Activated CD4-positive, alpha-beta T cell treated with anti-CD3 and anti-CD28 coated beads, Interleukin-2, amount 10 ng/mL, durations not matched to agents 24 days and 14 days (primary cell): ENCODE measurements at places on chromosomes 1 and 21. TPM values are rescaled to one million over a fixed set of nuclear protein-coding genes. Genes with fewer than 3 reads are reported as not detected.
A peak's percentile ranks its signal among the peaks of the same experiment; 100 is the strongest.

DNA sequence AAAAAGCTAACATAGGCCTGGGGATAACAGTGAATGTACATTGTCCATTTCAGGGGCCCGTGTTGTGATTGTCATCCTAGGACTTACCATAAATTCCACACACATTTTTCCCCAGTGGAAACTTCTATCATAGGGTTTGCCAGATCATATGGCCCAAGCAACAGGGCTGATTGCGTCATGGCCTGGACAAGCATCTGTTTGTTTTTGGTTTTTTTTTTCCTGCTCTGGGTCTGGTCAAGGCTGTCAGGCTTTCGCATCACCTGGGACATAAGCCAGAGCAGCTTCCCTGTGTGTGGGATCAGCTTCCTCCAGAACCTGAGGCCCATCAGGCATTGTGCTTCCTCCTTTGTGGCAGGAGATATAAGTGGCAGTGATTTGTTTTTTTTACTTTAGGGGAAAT is 598.5 kb upstream of the USP24 start:
- no peaks in the 10 kb centered on the region for H3K4me1 ChIP-seq
- DNase-seq = no peak
- no peak overlapping the region for H3K4me3 ChIP-seq

DNA sequence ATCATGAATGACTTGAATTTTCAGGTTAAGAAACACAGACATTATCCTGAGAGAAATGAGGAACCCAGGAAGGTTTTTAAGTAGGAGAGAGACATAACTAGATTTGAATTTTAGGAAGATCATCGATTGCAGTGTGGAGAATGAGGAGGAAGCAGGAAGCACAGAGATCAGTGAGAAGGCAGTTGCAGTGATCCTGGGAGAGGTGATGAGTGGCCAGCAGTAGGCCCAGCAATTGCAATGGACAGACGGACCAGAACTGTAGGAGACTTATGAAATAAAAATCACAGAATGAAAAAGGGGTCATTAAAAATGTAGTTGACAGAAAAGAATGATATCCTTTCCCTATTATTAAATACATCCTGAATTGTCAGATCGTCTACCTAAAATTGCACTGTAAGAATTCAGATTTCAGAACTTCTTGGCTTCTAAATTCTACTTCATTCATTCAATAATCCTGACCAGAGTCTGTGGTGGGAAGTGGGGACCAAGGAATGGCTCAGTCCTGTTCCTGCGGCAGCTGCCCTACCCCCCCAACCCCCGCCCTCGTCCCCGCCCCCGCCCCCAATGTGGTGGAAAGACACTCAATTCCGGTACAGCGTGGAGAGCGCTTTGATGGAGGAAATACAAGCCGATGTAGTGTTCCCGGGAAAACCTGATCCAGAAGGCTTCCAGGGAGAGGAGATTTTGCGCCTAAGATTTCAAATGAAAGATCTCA is 35.1 kb downstream of the SLC2A1 start:
- H3K27ac ChIP-seq = peak overlapping the region; percentile 91
- H3K4me1 ChIP-seq = peaks cover 41% of the 10 kb centered on the region
- peak; percentile 62 for DNase-seq
- peaks cover 30% of the 10 kb centered on the region for H3K36me3 ChIP-seq
- H3K4me3 ChIP-seq = peak overlapping the region; percentile 84

DNA sequence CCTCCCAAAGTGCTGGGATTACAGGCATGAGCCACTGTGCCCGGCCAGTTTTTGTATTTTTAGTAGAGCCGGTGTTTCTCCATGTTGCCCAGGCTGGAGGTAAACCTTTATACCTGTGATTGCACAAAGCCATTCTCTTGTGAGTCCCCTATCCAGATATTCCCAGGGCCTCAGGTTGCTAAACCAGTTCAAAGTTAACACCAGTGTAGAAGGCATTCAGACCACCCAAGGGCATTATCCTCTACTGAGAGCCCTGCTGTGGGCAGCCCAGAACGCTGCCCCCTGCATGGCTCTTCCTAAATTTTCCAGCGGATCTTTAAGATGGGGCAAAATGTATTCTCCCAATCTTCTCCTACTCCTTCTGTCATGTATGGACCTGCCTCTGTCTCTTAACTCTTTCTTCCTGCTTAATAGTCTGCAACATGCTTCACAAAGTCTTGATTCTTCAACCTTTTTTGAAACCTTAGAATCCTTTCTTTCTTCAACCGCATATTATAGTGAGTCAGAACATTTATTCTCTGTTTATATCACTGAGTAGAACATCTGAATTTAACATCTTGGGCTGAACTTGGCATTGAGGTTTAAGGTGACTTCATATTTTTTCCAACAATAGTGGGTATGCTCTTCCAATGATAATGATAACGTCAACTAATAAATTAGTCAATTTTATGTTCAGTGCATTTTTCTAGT is 36.0 kb downstream of the UBE4B start:
- DNase-seq = no peak
- H3K4me1 ChIP-seq = peaks cover 14% of the 10 kb centered on the region
- no peaks in the 10 kb centered on the region for H3K27me3 ChIP-seq
- peaks cover 8% of the 10 kb centered on the region for H3K36me3 ChIP-seq
- no peak overlapping the region for H3K4me3 ChIP-seq

- peaks cover 9% of the 10 kb centered on the region for H3K27me3 ChIP-seq
- H3K36me3 ChIP-seq = no peaks in the 10 kb centered on the region
- H3K27ac ChIP-seq = no peak overlapping the region
- H3K4me3 ChIP-seq = no peak overlapping the region
These were observed 12.5 kb downstream of the S100A7A start for GRCh38 chr1:153428791-153429190.

Gene CFHR5
- total RNA-seq = not detected in 2 replicates

DNA sequence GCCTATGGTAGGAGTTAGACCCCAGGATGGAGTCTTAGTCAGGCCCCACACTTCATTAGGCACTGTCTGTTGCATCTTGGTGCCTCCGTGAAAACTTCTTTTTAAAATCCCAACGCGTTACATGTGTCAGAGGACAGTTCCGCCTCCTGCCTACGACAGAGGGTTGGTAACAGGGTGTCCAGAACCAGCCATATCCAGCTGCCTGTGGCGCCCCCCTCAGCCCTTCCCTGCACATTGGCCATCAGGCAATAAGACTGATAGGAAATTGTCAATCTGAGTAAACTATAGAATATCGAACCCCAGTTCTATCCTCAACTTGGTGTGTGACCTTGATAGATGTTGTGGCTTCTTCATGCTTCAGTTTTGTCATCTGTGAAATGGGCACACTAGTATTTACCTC is 108.6 kb upstream of the CSF3R start:
- no peaks in the 10 kb centered on the region for H3K36me3 ChIP-seq
- no peak overlapping the region for H3K27ac ChIP-seq
- H3K4me1 ChIP-seq = no peaks in the 10 kb centered on the region
- DNase-seq = no peak
- no peak overlapping the region for H3K4me3 ChIP-seq

DNA sequence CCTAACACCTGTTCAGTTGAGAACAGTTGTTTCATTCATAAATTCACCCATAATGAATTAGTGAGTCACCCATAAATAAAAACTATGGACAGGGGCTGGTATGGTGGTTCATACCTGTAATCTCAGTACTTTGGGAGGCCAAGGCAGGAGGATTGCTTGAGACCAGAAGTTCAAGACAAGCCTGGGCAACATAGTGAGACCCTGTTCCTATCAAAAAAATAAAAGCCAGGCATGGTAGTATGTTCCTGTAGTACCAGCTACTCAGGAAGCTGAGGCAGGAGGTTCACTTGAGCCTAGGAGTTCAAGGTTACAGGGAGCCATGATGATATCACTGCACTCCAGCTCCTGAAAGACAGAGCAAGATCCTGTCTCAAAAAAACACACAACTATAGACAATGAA is 79.0 kb downstream of the GTF2B start:
- no peak overlapping the region for H3K4me3 ChIP-seq
- H3K4me1 ChIP-seq = peaks cover 2% of the 10 kb centered on the region
- H3K27me3 ChIP-seq = no peaks in the 10 kb centered on the region
- no peak overlapping the region for H3K27ac ChIP-seq

Gene ICOSLG
- 7.6 and 8.3 TPM in 2 replicates for total RNA-seq

GRCh38 chr1:112509005-112509659 is 367 bp downstream of the WNT2B start:
- peaks cover 56% of the 10 kb centered on the region for H3K27me3 ChIP-seq
- H3K27ac ChIP-seq = no peak overlapping the region
- H3K36me3 ChIP-seq = no peaks in the 10 kb centered on the region
- peak; percentile 71 for DNase-seq
- peaks cover 8% of the 10 kb centered on the region for H3K4me1 ChIP-seq

DNA sequence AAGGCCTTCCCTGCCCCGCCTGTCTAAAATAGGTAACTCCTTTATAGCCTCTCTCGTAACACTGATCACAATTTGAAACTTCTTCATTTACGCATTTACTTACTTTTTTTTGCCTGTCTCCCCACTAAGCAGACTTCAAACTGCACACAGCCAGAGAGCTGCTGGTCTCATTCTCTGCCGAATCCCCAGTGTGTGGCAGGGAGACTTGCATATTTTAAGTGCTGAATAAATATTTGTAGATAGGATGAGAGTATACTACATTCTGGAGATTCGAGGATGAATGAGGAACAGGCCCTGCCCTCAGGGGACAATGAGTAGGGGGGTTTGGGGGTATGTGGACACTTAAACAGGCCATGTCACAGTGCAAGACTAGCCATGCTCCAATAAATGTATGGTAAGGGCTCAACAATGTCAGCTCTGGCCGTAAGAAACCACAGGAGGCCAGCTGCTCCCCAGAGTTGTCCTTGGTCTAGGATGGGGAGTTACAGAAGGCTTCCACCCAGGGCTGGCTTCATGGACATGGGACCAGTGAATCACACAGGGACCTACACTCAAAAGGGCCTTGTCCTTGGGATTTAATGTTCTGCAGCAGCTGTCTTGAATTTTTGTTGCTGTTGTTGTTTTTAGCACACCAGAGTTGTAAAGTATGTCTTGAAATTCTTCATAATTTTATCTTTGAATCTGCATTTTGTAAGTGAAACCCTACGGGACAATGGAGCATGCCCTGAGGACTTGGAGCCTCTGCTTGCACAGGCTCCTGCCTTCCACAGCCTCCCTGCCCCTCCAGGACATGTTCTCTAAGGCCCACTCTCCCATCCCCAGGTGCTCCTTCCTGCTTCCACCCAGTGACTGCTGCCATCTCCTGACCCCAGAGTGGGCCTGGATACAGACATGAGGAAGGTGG is 8.5 kb downstream of the DIO1 start:
- no peak overlapping the region for H3K4me3 ChIP-seq
- no peaks in the 10 kb centered on the region for H3K36me3 ChIP-seq
- peaks cover 8% of the 10 kb centered on the region for H3K4me1 ChIP-seq
- DNase-seq = no peak
- no peaks in the 10 kb centered on the region for H3K27me3 ChIP-seq
- H3K27ac ChIP-seq = no peak overlapping the region

DNA sequence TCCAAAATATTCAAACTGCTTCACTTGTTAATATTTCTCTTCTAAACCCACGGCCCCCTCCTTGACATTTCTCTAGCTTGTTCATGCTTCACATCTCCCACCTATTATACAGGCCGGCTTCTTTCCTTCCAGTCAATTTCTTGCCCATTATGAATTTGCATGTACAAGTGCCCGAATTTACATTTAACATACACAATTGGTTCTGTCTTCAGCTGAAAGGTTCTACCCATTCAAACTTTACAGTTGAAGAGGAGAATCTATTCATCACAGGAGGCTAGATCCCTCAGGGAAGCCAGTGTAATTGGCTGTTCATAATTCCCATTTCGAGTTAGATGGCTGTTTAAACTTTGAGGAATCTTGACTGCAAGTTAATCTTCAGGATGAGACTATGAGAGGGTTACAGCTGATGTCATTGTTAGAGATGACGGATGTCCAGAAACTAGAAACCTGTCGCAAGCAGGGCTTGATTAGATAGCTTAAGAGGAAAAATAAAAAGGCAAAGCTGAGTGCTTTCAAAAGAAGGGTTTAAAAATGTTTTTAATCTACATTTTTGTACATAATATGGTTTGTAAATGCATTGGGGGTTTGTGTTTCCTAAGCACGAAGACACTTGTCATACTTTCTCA is 157.0 kb downstream of the ADSS2 start:
- no peaks in the 10 kb centered on the region for H3K36me3 ChIP-seq
- DNase-seq = no peak
- H3K27ac ChIP-seq = no peak overlapping the region
- peaks cover 4% of the 10 kb centered on the region for H3K27me3 ChIP-seq
- H3K4me3 ChIP-seq = no peak overlapping the region

Gene TRIM17
- total RNA-seq = 1.7 and 2.8 TPM in 2 replicates
